ENCODE measurements at places on chromosomes 7 and 10.

DNA sequence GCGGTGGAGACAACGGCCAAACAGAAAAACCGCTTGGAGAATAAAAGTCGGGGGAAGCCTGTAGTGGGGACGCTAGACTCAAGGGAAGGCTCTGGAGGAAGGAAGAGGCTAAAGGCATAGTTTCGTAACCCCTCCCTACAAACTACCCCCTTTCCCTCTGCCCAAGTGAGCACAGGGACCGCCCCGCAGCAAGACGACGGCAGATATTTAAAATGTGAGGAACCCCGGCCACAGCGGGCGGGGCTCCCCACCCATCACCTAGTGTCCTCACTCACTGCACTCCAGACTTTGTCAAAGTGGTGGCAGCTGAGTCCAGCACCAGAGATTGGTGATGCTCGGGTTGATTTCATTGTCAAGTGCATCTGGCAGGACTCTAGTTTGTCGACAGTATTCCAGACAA lies 69.1 kb downstream of the PRKAG2 start:
- DNase-seq: no peak

- no peak for DNase-seq
Measured at GRCh38 chr10:75542084-75542483, 110.7 kb downstream of the LRMDA start.

GRCh38 chr10:72218726-72219125 lies 2.6 kb upstream of the ASCC1 start:
- no peak for DNase-seq

DNA sequence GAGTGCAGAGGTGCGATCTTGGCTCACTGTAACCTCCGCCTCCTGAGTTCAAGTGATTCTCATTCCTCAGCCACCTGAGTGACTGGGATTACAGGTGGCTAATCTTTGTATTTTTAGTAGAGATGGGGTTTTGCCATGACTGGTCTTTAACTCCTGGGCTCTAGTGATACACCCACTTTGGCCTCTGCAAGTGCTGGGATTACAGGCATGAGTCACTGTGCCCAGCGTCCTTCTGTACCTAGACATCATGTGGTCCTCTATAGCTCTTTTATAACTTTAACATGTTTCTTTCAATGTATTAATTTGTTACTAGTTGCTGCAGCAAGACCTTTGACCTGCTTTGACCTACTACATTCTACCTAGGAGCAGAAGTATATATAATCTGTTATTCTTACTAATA lies 38.7 kb upstream of the BICC1 start:
- no peak for DNase-seq

DNA sequence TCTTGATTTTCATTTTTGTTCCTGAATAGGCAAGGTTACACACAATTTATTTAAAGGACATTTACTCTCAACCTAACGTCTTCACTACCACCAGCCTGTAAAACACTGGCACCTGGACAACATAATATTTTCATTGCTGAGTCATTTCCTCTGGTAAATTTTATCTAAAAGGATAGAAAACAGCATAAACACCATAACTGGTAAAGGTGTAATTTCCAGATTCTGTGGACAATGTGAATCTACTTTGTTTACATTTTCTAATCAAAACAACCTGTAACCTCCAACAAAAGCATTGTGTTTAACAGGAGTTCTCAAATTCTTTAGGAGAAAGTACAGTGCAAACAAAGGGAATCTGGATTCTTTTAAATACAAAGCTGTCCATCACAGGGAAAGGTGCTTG lies 472.0 kb upstream of the AKR1E2 start:
- no peak for DNase-seq

DNA sequence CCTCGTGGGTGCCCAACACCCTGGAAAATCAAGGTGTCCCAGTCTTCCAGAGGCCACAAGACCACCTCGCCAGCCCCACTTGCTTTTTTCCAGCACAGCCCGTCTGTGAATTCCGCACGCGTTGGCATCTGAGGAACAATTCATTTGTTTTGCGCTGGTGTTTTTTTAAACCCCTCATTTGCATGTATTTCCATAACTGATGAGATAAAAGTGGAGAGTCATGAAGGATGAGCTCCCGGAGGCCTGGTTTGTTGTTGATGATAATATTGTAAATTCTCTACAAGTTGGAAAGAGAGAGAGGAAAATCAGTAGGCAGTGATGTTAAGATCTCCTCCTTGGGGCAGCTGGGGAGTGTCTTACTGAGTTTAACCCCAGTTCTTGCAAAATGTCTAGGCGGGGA lies 34.6 kb downstream of the SLC29A3 start:
- no peak for DNase-seq

DNA sequence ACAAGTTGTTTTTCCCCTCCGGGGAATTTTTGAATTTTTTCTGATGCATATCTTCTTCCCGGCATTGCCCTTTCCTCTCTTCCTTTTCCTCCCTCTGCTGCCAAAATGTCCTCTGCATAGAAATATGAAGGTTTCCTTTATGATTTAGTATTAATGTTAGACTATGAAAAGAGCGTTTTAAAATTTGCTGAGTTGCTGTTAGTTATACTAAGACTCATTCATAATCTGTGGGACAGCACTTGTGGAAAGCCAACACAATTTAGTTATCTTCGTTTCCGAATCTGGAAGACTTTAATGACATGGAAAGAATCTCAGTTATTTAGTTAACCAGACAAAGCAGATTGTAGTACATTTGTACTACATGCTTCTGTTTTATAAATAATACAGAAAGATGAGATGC lies 25.0 kb downstream of the POU6F2 start:
- no peak for DNase-seq

DNA sequence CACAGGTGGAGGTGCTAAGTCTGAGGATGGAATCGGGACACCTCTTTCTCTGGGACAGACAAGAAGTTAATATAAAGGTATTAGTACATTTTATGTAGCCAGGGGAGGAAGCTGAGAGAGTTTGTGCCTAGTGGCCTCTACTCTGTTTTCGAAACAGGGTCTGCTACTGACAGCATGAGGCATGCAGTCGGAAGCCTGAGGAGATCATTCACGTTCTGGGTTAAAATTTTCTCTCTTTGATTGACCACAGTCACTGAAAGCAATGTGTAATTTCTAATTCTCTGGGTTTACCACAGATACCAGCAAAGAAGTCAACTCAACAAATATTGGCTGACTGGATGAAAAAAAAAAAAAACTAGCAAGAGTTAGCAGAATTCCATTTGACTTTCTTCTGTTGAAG lies 53.3 kb upstream of the KCTD7 start:
- no peak for DNase-seq

DNA sequence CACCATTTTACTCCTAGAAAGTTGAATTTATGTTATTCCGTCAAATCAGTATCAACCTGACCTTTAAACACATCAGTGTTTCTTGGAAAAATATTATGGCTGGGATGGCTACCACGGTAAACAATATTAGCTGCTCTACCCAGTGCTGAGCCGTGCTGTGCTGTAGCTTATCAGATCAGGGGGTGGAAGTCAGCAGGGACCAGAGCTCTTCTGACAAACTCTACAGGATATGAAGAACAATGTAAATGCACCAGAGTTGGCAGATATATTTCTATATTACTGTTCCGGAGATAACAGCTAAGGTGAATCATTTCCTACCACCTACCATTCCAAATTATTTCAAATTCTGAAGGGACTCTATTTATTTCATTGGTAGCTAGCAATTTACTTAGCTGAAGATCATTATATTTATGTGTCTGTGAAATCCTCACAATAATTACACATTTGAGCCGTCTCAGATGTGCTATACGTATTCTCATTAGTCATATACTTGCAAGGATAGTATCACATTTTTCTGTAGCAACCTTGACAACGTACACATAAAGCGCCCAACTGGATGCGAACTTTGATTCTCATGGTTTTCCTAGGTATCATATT lies 76.5 kb downstream of the TEX36 start:
- no peak for DNase-seq

- no peak for DNase-seq
Measured at GRCh38 chr7:28440055-28440601, 27.8 kb downstream of the CREB5 start.

DNA sequence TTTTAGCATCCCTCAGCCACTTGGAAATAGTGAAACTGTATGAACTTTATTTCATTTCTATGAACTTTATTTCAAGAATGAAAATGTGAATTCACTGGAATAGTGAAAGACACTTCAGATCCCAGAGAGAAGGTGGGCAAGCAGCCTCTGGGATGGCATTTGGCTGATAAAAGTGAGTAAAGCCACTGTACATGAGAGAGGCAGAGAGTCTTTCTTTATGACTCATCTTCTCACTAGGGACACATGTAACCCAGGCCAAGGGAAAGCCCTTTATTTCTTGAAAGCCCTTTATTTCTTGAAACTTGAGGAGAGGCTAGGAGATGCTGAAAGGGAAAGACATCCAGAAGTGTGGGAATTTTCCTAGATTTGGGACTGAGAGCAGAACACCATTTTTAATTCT lies 148.9 kb upstream of the SMIM30 start:
- no peak for DNase-seq

- no peak for DNase-seq
Measured at GRCh38 chr7:33044401-33044718, 18.2 kb downstream of the NT5C3A start.

DNA sequence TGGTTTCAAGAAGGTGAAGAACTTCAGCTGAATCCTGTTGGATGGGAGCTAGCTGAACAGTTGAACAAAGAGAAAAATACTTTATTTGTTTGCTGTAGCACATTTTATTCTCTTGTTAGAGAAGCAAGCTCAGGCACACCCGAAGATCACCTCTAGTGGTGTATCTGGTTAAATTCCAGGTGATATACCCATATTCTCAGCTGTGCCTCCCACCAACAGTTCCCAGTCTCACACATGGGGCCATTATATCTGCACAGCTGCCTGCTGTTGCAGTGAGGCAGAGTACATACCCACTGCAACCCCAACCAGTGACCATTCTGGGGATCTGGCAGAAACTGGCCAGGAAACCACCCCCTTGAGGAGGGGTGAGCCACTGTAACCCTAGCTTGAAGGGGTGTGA lies 9.2 kb downstream of the BTAF1 start:
- no peak for DNase-seq

GRCh38 chr7:105945848-105946247 lies 17.2 kb upstream of the CDHR3 start:
- DNase-seq: no peak

- DNase-seq: no peak
Measured at GRCh38 chr10:55628260-55628701, 732.8 kb downstream of the ZWINT start.

GRCh38 chr10:31133792-31134310 lies 102.2 kb upstream of the ZNF438 start:
- peak; percentile 27 for DNase-seq

DNA sequence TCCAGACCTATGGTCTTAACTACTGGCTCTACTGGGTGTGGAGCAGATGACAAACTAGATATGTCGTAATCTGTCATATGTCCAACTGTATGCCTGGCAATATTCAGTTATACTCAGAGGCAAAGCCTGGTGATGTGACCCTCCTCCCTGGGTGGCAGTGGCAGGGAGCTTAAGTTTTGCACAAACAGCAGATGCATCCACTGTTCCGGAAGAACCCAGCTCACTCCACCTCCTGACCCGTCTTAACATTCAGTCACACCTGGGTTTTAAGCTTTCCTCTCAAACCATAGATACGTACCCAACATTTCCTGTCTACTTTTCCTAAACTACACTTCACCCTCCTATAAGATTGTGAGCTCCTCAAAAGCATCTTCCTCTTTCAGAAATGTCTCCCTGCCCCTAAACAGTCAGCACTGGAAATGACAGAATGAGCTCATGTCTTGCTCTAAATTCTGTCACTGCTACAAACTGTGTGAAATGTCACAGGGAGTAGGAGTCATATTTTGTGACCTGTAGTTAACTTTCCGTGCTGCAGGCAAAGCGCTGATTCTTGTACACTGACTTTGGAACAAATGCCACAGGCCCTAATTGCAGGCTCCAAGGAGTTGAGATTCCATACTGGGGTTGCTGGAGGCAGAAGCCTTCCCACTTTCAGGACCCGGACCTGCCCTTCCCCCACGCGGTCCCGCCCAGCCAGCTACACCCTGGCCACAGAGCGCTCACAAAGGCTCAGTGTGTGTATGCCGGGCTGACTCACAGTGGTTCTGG lies 23.9 kb downstream of the SCD start:
- DNase-seq: no peak

- DNase-seq: no peak
Measured at GRCh38 chr7:152894295-152895170, 135.0 kb downstream of the ACTR3B start.

DNA sequence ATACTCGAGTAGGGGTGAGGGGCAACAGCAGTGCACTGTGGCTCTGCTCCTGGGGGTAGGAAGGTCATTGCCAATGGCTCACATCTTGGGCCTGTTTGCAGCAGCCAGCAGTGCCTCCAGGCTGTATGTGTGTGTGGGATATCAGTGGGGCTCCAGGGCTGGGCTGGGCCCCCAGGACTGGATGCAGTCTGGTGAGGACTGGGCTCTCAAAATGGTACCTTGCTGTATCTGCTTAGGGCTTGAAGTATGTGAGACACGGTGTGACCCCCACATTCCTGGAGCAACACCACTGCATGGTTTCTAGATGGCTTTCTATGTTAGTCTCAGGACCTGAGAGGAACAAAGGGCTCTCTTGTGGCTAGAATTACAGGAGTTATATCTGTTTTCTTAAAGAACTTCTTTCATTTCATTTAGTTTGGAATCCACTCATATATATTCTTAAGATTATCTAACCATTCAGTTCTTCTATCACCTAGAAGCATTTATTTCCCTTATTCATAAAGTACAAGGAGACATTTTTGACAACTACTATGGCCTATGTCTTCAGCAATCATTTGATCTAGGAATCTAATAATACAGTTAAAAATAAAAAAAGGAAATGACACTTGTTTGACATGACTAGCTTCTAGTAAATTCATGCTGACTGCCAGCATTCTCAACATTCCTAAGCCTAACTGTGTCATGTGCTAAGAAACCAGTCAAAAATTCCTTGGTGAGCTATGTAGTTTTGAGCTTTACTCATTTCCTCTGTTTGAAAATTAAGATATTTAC lies 443.2 kb upstream of the SEMA3A start:
- no peak for DNase-seq

GRCh38 chr7:106386958-106387357 lies 102.2 kb upstream of the NAMPT start:
- DNase-seq: no peak

GRCh38 chr10:580778-581177 lies 108.7 kb downstream of the DIP2C start:
- DNase-seq: no peak

GRCh38 chr7:37531225-37531624 lies 82.6 kb upstream of the ELMO1 start:
- no peak for DNase-seq

DNA sequence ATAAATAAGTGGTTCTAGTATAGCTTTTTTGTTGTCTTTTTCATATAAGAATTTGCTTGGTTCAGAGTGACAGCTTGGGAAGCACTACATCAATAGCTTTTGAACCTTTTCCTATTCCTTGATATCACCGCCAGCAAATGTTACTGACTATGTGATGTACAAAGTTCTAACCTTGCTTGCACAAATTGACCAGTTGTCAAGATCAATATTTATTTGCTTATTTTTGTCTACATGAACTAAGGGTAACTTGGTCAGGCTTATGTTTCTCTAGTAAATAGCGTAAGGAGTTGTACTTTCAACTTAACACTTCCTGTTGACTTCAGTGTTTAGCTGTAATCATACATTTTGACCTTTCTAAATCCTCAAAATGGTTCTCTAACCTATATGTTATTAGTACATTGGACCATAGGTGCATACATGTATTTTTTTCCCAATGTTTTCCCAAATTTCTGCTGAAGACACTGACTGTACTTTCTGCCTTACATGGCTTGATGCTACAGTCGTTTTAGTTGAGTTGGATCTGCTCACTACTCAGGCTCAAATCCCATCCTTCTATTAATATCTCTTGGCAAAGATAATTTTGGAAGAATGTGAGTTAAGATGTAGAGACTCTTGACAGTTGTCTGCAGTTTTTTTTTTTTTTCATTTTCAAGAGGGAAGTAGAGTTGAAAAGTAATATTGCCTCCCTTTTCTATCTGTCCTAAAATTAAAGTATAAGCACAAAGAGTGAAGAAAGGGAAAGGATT lies 239.1 kb upstream of the KAT6B start:
- DNase-seq: no peak

All from T-helper 17 cell (primary cell).